ENCODE measurements at places on chromosomes 6 and 20.

DNA sequence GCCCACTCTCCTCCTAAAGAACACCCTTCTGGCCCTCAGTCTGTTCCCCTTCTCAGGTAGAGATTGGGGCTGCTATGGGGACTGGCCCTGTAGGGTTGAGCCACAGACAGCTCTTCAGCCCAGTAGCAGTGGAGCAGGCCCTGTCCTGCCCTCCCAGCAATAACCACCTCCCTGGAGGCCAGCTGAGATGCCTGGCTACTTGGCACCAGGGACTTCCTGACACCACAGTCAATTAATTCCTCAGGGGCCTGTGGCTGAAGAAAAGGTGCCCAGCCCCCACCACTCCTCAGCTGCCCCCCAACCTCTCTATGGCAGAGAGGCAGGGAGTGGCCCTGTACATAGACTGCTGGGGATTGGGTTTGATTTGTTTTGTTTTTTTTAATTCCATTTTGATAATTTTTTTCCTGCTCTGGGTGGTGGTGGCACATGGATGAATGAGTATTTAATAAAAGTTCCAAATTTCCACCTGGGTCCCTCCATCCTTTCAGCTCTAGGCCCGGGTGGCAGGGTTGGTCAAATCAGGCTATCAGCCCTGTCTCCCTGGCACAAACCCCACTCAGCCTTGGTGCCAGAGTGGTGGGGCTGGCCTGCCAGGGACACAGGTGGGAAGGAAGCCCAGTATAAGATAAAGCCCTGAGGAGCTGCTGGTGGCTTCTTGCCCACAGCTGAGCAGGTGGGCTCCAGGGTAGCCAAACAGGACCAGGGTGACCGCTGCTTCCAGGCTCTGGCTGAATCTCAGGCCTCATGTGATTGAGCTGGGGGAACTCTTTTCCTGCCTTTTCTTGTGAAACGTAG is 1.9 kb upstream of the DEF6 start:
- DNase-seq, result no peak

GRCh38 chr6:92297101-92297500 is 1122.3 kb downstream of the EPHA7 start:
- no peak for DNase-seq

- no peak for DNase-seq
These were observed 11.1 kb downstream of the HLA-F start for GRCh38 chr6:29734046-29735018.

DNA sequence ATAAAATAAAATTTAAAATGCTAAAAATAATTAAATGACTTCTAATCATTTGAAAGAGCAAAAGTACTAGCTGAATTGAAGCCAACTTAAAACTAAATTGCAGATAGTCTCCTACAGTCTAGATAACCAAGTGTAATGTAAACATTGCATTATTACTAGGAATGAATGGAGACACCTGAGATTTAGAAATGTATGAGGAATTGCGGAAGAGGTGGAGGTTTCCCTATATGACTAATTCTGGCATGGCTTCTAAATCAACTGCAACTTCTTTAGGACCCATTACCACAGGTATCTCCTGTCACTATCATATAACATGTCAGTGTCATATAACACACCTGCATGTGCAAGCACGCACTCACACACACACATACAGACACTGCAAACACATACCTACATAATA is 13.2 kb upstream of the GPR6 start:
- DNase-seq, result no peak

- DNase-seq, result no peak
These were observed 25.7 kb upstream of the PTGIS start for GRCh38 chr20:49593466-49594142.

DNA sequence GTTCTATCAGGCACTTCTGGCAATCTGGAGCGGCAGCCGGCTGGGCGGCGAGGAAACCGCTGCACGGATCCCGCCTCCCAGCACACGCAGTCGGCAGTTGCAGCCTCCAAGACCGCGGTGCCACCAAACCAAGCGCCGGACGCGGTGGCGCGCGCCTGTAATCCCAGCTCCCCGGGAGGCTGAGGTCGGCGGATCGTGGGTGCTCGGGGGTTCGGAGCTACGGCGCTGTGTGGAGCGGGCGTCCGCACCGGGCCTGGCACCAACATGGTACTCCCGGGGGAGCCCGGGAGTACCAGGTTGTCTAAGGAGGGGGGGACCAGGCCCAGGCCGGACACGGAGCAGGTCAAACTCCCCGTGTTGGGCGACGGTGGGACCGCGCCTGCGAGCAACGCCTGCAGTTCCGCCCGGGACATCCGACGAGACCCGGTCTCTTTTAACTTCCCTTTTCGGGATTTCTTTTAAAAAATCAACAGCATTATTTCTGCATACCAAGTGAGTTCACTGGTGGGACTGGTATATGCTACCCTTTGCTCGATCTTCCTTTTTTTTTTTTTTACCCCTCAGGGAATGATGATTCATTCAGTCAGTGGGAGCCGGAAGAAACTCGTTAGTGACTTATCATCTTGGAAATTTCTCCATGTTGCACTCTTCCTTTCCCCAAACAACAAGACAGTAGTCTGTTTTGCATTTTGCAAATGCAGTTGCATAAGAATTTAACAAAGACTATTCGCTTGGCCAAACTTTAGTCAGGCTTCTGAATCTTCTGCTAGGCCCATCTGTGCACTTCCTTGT is 27.6 kb downstream of the ZNF311 start:
- DNase-seq, result no peak

Measured in prostate gland (tissue), 2 donors.